ENCODE measurements at places on chromosomes 5 and 9.

DNA sequence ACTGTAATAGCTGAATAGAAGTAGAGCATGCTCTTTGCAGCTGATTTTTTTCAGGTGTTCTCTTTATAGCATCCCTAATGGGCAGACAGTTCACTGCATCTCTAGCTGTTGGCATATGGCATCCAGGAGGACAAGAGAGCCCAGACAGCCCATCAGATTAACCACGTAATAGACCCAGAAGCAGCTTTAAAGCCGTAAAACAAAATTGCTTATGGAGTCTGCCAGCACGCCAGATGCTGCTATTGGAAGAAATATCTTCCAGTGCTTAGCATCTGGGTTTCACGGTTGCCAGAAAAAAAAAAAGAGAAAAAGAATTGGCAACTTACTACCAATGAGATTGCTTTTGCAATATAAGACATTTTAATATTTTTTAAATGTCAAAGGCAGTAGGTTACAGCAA is 869.4 kb upstream of the NUDT12 start:
- DNase-seq = no peak

- DNase-seq = no peak
Measured at GRCh38 chr9:119005162-119005561, 364.1 kb downstream of the BRINP1 start.

- DNase-seq = no peak
Measured at GRCh38 chr5:96967400-96967799, 31.5 kb downstream of the LNPEP start.

GRCh38 chr5:60779466-60779865 is 64.6 kb downstream of the ELOVL7 start:
- no peak for DNase-seq

DNA sequence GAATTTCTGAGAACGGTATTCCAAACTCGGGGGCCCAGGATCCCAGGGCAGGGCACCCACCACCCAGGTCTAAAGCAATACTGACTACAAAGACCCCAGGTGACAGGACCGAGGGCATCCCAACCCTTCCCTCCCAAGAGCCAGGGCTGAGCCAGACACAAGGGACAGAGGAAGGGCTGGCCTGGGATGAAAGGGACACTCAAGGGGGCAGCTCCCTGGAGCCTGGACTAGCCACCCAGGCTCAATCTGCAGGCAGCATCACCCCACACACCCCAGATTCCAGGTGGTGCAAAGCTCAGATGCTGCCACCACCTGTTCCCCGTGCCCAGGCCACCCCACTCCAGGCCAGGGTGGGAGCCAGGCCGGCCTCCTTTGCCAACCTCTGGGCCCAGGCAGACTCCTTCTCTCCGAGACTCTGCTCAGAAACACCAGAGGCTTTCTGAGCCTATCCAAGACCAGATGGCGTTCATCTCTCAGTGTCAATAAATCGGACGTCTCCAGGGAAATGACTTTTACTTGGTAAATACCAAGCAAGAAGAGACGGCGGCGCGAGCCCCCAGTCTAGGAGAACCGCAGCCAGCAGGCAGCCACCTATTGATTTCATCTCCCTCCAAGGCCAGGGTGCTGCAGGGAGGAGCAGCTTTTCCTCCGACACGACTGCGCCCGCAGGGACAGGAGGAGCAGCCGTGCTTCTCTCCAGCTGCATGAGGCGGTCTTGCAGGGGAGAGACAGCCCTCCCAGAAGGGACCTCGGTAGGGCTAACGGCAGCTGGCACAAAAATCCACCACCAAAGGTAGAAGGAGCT is 94.1 kb upstream of the ADAMTS2 start:
- DNase-seq = no peak

DNA sequence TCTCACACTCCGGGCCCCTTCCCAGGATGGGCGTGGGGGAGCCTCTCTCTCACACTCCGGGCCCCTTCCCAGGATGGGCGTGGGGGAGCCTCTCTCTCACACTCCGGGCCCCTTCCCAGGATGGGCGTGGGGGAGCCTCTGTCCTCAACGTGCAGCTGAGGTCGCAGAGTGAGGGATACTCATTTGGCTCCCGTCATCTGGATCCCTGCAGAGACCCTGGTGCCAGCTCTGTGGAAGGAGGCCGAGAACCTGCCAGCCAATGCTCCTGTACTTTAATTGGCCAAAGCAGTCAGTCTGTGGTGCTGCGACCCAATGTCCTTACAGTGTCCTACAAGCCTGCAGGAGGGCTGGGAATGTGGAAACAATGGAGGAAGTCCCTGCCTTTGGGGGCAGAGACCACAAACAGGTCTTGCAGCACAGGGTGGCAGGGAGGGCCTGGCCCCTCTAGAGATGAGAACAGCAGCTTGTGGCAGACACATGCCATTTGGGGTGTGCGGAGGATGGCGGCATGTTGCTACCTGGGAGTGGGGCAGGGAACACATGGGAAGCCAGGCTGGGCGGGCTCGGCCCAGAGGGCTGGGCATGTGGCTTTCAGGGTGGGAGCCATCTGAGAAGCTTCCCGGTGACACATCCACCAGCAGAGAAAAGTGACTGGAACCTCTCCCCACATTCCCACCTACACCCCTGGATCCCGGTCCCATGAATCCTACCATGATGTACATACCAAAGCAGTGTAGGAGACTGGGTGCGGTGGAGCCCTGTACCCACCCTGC is 13.6 kb upstream of the MRNIP start:
- DNase-seq = no peak

GRCh38 chr9:13734601-13735000 is 455.1 kb upstream of the MPDZ start:
- DNase-seq = no peak

DNA sequence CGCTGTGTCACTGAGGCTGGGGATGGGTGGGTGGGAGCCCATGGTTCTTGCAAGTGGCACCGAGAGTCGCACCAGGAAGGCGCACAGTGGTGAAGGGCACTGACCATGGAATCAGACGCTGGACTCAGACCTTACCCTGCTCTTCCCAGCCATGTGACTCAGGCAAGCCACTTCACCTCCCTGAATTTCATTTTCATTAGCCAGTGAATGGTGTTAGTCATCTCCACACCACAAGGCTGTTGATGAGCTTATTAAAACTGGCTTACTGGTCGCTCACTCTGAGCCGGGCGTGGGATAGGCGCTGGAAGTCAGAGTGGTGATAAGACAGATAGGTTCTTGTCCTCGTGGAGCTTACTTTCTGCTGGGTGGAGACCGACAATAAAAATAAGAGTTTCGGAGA is 25.1 kb downstream of the FGF18 start:
- peak; percentile 51 for DNase-seq

DNA sequence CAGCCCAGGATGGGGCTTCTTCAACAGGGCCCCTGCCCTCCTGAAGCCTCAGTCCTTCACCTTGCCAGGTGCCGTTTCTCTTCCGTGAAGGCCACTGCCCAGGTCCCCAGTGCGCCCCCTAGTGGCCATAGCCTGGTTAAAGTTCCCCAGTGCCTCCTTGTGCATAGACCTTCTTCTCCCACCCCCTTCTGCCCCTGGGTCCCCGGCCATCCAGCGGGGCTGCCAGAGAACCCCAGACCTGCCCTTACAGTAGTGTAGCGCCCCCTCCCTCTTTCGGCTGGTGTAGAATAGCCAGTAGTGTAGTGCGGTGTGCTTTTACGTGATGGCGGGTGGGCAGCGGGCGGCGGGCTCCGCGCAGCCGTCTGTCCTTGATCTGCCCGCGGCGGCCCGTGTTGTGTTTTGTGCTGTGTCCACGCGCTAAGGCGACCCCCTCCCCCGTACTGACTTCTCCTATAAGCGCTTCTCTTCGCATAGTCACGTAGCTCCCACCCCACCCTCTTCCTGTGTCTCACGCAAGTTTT is 23.6 kb downstream of the PCDHGC5 start:
- no peak for DNase-seq

DNA sequence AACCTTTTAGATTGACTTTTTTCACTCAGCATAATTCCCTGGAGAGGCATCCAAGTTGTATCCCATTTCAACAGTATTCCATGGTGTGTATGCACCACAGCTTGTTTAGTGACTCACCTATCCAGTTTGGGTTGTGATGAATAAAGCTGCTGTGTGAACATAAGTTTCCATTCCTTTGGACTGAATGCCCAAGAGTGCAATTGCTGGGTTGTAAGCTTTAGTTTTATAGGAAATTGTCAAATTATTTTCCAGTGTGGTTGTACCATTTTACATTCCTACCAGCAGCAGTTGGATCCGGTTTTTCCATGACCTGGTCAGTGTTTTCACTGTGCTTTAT is 60.9 kb upstream of the TMED7 start:
- no peak for DNase-seq

- DNase-seq = no peak
Measured at GRCh38 chr5:39019254-39019653, 54.9 kb downstream of the RICTOR start.

- DNase-seq = no peak
Measured at GRCh38 chr9:132221941-132222340, 60.1 kb downstream of the NTNG2 start.

- no peak for DNase-seq
Measured at GRCh38 chr5:9395706-9396105, 150.2 kb downstream of the SEMA5A start.

GRCh38 chr5:31614151-31615020 is 24.5 kb upstream of the PDZD2 start:
- DNase-seq = no peak

DNA sequence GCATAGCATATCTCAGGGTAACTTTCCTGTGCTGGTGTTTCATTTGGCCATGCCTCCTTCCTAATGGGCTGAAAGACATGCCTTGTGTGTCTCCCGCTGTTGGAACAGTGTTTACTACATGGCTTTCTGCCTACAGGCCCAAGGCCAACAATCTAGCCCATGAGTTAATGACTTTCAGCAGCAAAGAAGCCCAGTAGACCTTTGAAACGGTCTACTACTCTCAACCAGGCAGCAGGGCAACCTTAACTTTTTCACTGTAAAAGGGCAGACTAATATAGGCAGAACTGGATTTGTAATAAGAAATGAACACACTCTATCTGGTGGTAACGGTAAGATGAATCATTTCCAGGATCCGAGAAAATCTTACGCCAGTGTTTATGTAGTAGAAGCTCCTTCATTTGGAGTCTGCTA is 21.0 kb downstream of the C5orf15 start:
- DNase-seq = no peak

- DNase-seq = no peak
Measured at GRCh38 chr9:133683586-133684120, 47.5 kb downstream of the DBH start.

DNA sequence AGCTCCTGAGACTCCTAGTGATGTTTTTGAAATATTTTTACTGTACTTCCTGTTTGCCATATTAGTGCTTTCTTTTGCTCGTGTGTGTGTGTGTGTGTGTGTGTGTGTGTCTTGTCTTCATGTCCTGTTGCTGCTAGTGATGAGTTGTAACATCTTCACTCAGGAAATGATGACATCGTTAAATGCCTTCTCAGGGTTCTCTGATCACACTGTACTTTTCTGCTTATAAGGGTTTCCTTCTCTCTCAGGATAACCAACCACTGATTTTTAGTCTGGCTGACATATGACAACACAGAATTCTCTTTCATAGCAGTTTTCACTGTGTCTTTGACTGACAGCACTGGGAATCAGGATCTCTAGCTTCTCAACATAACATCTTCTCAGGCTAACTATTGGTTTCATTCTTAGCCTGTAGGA is 16.1 kb downstream of the SV2C start:
- no peak for DNase-seq

- no peak for DNase-seq
Measured at GRCh38 chr5:2460098-2460497, 291.4 kb downstream of the IRX2 start.

GRCh38 chr5:150656191-150657132 is 4.6 kb upstream of the MYOZ3 start:
- no peak for DNase-seq

DNA sequence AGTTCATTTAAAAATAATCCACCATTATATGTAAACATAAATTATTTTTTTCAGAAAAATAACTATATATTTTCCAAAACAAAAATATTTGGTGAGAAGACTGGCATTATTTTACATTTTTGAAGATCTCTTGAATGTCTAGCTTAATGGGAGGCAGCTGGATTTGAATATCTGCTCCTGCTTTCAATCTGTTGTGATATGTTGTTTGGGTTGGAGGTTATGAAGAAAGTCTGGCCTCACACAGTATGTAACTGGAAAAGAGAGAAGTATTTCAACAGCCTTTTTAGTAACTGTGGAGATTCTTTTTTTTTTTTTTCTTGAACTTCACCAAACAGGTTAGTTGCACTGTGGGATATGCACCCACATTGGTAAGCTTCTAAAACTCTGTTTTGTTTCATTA is 84.7 kb upstream of the SLIT3 start:
- DNase-seq = no peak

DNA sequence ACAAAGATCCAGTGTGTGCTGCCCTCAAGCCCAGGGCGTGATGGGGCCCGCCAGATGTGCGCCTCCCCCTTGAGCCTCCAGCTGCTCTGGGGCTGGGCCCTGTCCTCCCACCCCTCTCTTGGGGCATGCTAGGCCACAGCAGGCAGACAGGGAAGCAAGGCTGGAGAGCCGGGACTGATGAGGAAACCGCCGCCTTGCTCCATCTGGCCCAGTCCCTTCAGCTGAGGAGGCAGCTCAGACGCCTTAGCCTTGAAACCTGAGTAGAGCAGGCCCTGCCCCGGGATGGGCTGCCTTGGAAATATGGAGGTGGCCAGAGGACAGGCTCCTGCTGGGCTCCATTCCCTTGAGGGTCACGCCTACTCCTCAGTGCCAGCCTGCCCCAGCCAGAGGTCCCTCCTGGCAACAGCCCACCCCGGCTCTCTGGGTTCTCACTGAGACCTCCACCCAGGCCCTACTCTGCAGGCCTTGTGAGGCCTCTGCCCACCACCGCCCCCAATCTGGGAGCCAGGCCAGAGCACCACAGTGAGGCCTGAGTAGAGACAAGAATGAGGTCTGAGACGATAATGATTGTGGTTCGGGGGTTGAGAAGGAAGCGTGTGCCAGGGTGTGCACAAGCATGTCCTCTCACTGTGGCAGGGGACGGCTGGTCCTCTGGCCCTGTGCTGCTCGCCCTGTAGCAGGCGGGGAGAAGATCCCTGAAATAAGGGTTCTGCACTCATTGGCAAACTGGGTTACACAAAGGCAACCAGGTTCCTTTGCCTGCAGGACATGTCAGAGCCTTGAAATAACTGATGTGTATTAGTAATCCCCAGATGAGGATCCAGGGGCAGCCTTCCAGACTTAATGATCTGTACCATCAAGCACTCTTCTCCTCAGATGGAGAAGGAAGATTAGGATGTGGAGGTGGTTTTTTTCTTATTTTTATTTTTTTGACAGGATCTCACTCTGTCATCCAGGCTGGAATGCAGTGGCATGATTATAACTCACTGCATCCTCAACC is 30.9 kb downstream of the CXXC5 start:
- no peak for DNase-seq

DNA sequence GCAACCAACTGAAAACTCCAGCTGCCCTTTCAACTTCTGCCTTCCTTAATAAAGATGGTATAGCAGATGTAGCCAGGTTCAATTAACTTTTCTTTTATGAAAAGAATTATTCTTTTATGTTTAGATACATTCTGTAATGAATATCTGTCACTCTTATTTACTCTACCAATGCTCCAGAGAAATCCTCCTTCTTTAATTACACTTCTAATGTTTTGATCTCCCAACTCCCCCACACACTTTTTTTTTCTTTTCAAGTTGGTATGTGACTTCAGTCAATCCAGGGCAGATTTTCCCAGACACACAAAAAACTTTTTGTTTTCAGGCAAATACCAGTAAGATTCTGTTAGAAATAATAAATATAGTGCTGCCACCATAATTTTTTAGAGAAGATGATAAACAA is 1000.0 kb upstream of the DMAC1 start:
- no peak for DNase-seq

GRCh38 chr9:79465156-79465555 is 106.6 kb upstream of the TLE4 start:
- no peak for DNase-seq

All from RWPE2 (cell line).